ENCODE measurements at places on chromosomes 11 and 22.

- DNase-seq: no peak
Observed at GRCh38 chr11:37830529-37830928, 1232.5 kb upstream of the RAG2 start.

- peak; percentile 15 for DNase-seq
Observed at GRCh38 chr11:35276396-35277145, 137.6 kb downstream of the CD44 start.

DNA sequence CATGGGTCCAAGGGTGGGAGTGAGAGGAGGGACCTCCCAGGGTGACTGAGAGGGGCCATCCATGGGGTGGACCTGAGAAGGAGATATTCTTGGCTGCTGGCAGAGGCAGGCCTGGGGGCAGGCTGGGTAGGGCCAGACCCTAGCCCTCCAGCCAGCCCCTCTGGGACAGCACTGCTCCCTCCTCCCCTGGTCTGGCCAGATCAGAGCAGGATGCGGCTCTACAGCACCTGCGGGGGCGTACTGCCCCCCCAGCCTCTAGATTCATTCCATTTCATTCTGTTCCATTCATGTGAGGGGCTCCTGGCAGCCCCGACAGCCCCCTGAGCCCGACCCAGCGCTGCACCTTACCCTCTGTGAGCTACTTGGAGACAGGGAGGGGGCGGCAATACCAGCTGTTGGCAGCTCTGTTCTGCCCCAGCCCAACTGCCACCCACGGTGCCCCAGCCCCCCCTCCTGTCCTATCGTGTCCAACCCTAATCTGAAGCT is 34.3 kb upstream of the MYRF start:
- no peak for DNase-seq

GRCh38 chr11:47186700-47187695 is 764 bp upstream of the PACSIN3 start:
- DNase-seq: peak; percentile 67

GRCh38 chr11:120389693-120390584 is 53.7 kb downstream of the ARHGEF12 start:
- no peak for DNase-seq

DNA sequence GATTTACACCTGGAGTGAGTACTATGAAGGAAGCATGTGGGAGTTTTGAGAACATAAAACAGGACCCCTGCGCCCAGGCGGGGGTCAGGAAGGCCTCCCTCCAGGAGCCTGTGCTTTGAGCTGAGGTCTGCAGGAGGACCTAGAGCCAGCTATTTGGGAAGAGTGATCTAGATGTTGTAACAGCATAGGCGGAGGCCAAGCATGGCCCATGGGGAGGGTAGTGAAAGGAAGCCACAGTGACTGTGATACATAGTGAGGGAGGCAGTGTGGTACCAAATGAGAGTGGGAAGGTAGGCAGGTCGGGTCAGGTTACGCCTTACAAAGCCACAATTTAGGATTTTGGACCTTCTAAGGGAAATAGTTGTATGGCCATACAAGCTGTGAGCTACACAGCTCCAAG is 147.5 kb downstream of the PARVA start:
- no peak for DNase-seq

GRCh38 chr11:47564933-47565339 is 463 bp upstream of the PTPMT1 start:
- DNase-seq: no peak

DNA sequence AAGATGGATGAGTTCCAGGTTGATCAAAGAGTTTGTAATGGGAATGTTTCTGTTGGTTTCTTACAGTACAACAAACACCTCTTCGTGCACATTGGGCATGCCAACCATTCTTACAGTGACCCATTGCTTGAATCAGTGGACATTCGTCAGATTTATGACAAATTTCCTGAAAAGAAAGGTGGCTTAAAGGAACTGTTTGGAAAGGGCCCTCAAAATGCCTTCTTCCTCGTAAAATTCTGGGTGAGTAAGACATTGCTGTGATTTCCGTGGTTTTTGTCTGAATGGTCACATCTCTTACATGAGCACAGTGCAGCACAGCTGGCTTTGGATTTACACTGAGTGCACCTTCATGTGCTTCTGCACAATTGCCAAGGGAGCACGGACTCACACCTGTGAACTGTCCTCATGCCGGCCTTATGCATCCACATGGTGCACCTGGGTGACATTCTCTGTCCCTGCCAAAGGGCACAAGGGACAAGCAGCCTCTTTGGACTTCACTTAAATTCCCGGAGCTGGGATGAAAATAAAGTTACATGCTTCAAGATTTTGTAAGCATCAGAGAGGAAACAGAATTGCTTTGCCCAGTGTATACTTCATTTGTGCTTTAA is 107.1 kb upstream of the RASSF10 start:
- DNase-seq: peak; percentile 85

DNA sequence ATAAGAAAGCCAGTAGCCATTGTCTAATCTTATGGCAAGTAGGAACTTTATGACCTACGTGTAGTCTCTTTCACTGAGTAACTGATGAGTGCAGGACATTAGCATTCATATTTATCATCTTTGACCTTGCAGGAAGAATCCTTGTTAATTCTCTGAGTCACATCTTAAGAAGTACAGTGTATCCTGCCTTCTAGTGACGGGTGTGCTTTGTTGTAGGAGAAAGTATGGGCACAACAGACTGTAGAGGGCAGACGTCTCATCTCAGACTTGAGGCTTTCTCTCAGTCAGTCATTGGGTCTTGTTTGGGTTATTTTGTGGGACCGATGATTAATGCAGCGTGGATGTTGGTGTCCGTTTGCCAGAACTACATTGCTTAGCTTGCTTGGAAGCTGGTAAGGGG is 6.8 kb downstream of the RNF214 start:
- DNase-seq: peak; percentile 98

GRCh38 chr22:23888615-23889401 is 5.4 kb upstream of the MIF start:
- peak; percentile 54 for DNase-seq

GRCh38 chr11:67266449-67267187 is at the start of gene GRK2:
Gene GRK2 (plus strand): TSS chr11:67266473. CDS start chr11:67266700, 227 bp downstream.
- peak; percentile 67 for DNase-seq

DNA sequence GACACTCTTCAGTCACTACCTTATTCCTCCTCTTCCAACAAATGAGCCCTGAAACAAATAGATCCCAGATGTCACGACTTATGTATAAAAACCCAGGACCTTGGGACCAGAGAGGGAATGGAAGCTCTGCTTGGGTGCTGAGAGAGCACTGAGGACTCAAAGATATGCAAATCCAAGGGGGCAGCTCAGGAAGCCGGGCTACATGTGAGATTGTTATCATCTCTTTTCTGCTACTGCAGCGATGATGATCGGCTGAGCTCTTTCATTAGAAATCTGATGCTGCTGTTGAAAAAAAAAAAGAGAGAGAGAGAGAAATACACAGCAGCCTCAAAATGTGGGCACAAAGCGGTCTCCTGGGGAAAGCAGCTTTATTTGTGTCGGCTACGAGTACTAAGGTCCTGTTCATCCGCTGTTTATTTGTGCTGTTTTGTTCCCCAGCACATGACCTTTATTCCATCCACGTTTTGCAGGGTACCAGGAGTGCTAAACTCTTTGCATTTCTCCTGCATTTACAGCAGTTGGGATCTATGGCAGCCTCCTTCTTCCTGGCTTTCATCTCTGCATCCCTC is 120.2 kb downstream of the TRIM29 start:
- no peak for DNase-seq

GRCh38 chr22:17878941-17879340 is 104.7 kb upstream of the BID start:
- DNase-seq: no peak

DNA sequence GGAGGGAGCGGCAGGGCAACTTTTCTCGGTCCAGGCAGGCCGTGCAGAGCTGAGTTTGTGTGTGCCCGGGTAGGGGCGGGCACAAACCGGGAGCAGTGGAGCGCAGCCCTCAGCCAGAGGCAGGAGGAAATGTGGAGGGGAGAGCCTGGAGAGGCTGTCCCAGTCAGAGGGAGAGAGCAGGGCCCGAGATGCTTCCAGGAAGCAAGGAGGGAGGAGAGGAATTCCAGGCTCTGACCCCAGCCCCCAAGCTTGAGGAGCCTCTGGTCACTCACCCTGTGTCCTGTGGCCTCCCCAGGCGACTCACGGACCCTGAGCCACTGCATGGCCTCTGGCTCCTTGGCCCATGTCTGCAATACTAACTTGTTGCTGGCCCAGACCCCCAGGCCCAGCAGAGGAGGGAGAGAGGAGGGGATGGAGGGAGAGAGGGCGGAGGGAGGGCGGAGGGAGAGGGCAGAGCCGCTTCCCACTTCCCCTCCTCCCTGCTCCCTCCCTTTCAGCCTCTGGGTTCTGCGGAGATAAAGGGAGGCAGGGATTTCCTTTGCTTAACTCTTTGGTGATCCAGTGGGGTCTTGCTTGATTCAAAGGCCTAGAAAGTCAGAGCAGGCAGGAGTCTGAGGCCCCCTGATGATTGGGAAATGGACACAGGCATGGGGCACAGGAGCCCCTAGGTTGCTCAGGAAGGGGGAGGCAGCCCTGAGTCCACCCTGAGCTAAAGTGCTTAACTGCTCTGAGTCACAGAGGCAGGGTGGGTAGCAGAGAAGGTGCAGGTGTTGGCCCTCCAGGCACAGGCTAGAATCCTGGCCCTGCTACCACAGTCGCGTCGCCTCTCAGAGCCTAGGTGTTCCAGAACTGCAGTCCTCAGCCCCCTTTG is at the start of gene C1QTNF6:
C1QTNF6 (minus strand) TSS at position 357 of the 871 bp plus-strand sequence; CDS start at position 323, 34 bp downstream.
- DNase-seq: peak; percentile 64

DNA sequence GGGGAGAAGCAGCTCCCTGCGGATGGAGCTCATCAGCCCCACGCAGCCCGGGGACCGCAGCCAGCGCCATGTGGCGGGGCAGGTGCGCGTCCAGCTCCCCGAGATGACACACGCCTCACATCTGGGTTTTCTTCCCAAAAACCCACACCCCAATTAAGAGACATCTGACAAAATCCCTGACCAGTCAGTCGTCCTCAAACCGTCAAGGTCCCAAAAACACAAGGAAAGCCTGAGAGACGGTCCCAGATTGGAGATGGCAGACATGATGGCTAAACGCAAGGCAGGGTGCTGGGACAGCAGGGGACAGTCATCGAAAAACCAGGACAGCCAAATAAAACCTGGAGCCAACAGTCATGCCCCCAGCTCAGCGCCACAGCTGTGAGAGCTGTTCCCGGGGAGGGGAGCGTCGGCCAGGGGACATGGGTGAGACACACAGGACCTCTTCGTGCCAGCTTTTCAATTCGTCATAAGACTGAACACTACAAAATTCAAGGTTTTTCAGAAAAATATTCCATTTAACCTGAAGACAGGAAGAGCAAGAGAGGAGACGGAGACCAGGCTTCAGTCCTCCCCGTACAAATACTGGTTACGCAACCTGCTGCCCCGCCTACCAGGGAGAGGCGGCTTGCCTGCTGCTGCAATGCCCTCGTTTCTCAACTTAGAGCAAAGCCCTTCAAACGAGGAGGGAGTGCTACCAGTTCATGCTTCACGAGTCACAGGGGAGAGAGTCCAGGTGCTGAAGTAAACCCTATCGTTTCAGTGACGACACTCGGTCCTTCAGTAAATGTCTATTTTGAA is 10.5 kb downstream of the TOLLIP start:
- DNase-seq: peak; percentile 4

DNA sequence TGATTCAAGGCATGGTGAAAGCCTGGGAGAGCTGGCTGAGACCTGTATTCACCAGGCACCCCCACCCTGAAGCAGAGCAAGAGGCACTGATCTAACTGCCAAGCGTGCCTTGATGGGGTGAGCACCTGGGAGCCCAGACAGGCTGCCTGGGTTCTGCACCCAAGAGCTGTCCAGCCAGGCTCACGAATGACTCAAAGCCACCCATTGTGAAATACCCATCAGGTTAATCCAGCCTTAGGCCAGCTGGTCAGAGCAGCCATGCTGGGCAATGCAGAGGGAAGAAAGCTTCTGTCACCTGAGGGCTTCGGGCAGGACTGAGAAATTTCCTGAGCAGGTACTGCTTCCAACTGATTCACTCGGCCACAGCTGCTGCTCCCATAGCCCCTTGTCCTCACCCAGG is 22.1 kb downstream of the THOC5 start:
- peak; percentile 7 for DNase-seq

DNA sequence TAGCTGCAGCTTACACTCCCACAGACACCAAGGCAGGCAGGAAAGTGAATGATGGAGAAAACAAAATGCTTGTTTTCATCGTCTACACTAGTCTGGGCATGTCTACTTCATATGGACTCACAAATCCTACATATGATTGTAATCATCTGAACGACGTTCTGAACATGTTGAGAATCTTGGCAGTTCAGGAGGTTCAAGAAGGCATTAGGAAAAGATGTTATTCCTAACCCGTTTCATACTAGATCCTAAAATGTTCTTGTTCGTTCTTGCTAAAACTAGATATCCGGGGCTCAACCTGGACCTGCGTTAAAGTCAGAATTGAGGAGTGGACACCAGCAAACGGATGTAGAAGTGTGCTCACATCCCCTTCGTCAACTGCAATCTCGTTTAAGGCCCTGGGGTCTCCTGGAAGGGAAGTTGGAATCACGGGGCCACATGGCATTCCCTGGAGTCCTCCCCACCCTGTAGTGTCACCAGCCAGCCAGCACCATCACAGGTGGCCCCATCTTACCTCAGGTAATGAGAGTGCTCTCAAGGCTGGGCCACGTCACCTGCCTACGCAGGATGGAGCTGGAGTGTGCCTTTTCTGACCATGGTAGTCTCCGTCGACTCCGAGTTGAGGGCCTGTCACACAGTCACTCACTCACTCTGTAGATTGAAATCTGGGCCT is 37.3 kb downstream of the C11orf58 start:
- no peak for DNase-seq

DNA sequence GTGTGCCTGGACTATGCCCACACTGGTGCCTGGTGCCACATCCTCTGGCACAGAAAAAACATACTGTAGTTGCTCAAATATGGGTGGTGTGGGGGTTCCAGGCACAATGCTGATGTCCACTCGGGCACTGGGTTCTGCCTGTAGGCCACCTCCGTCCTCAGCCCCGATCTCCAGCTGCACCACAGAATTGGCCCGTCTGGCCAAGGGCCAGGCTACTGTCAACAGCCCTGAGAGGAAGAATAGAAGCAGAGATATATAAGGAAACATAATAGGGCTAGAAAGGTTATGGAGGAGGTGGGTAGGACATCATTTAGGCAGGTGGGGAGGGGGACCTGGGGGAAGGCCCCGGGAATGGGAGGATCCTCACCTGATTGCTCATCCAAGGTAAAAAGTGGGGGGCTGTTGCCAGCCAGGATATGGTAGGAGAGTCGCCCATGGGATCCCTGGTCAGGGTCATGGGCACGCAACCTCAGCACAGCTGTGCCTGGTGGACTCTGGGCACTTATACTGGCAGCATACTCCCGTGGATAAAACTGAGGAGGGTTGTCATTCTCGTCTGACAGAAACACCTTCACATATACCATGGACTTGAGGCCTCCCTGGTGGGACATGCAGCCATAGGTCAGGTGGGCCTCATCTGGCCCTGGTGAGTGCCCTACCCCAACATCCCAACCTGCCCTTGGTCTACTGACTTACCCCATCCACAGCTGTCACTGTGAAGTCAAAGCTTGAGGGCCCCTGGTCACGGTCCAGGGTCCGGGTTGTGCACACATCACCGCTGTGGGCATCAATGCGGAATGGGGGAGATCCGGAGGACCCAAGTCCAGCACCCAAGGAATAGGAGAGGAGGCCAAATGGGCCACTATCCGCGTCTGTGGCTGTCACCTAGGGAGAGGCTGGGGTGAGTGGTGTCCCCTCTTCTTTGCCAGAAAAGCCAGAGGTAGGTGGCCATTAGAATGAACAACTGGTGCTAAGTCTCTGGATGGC is 14.5 kb upstream of the TPP1 start:
- DNase-seq: no peak
